Cardiac muscle cell (in vitro differentiated cells and primary cell): ENCODE measurements at places on chromosomes 1 and 21. TPM values are rescaled to one million over a fixed set of nuclear protein-coding genes. Genes with fewer than 3 reads are reported as not detected.

DNA sequence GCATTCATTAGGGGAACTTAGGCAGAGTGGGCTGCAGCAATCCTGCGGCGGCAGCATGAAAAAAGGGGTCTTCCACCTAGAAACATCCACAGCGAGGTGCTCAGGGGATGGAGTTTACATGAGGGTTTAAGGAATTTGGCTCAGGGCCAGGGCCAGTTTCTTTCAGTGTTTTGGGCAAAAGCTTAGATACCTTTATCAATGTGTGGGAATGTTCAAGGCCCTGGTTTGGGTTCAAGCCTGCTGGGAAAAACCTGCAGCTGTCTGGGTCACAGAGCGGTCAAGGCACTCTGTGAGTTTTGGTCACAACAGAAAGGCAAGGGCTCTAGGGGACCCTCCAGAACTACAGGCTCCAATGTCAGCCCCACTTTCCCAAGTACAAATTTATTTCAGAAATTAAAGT lies 230.3 kb downstream of the DISC1 start:
- DNase-seq = no peak

DNA sequence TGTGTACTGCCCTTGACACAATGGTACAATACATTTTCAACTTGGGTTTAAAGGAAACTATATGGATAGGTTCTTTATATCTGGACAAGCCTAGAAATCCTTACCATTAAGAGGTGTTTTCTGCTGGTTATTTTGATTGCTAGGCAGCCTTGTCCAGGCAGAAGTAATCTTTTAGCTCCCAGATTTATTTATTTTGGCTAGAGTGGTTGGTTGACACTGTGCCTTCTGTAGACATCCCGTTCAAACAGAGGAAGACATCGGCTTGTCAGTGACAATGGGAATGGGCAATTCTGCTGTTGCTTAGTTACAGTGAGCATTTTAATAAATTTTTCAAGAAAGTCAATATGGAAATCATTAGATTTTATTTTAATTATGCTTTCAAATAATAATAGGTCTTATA lies 138.8 kb downstream of the VPS13D start:
- DNase-seq = no peak

GRCh38 chr1:176858433-176858916 lies 306.0 kb downstream of the ASTN1 start:
- no peak for DNase-seq

GRCh38 chr1:24567792-24568388 lies 12.0 kb downstream of the NCMAP start:
- DNase-seq = no peak

GRCh38 chr1:160284220-160284781 lies 632 bp downstream of the PEX19 start:
- peak; percentile 87 for DNase-seq

DNA sequence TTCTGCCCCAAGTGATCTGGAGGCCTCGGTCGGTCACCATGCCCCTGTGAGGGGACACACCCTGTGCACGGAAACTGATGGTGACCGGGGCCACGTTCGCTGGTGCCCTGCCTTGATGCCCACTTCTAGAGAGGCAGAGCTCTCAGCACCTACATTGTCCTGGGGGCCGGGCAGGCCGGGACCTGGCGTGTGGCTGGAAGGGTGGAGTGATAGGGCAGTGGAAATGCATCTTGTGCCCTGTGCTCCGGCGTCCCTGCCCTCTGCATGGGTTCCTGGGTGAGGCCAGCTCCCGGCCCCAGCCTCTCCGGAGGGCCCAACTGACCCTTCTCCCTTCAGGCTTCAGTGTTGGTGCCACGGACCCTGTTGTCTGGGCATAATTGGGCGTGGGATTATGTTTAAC lies 11.0 kb upstream of the UMODL1 start:
- DNase-seq = no peak

DNA sequence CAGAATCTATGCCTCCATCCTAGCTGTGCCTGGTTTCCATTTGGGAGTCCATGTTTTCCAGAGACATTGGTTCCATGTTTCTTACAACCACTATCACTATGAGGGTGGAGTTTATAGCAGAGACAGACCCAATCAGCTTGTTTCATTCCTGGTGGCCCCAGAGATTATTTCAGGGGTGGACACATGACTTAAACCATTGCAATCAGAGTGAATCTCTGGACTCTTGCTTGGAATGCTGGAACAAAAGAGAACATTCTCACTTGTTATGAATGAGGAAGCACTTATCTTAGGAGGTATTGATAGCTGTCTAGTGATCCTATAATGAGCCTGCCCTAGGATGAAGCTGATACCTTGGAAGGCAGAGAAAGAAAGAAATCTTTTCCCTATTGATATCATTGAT lies 250.3 kb downstream of the ATG4C start:
- no peak for DNase-seq

DNA sequence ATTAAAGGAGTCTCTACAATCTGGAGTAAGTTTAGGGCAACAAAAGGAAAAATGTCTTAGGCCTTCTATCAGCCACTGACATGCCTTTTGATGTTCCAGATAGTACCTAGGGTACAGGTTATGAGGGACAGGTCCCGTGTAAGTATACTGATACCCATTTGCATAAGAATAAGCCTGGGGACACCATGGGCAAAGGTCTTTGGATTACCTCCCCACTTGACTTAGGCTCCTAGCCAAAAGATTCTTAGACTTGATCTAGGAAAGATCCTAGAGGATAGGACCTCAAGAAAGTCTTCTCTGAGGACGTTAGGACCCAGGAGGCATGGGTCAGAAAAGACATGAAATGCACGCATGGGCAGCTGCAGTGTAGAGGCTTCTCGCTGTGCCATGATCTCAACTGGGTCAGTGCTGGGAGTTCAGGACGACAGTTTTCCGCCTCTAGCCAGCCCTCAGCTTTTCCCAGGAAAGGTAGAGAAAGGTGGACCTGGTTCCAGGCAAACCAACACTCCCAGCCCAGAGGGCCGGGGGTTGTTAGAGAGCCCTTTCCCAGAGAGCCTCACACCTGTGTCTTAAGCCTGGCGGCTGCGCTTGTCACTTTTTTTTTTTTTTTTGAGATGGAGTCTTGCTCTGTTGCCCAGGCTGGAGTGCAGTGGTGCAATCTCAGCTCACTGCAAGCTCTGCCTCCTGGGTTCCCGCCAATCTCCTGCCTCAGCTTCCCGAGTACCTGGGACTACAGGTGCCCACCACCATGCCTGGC lies 26.6 kb downstream of the MSTO1 start:
- no peak for DNase-seq

DNA sequence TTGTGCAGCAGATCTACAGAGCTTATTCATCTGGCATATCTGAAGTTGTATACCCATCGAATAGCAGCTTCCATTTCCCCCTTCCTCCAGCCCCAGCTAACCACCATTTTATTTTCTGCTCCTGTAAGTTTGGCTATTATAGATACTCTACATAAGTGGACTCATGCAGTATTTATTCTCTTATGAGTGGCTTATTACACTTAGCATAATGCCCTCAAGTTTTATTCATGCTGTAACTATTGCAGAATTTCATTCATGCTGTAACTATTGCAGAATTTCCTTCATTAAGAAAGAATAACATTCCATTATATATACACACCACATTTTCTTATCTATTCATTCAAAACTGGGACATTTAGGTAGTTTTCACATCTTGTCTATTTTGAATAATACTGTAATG lies 30.5 kb upstream of the IFI16 start:
- DNase-seq = no peak

GRCh38 chr1:243267914-243268653 lies 12.2 kb downstream of the SDCCAG8 start:
- no peak for DNase-seq

- DNase-seq = no peak
Measured at GRCh38 chr1:235409042-235409820, 42.0 kb downstream of the TBCE start.

DNA sequence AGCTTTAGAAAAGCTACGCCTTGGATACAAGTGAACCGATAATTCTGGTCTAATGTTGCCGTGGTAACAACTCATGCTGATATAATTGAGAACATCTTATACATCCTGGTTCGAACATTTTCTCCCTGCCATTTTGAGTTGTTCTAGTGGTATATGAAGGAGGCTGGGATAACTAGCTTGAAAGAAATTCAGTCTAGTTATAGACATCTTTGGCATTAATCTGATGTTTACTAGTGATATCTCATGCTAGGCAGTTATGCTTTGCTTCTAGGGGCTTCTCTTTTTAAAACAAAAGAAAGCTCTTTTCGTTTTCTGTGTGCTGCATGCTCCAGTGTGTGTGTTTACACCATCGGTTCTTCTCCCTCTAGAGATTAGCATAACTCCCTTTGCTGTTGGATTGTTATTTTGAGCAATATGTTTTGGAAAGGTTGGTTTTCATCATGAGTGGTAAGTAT lies 20.5 kb downstream of the PRKACB start:
- DNase-seq = peak; percentile 43

DNA sequence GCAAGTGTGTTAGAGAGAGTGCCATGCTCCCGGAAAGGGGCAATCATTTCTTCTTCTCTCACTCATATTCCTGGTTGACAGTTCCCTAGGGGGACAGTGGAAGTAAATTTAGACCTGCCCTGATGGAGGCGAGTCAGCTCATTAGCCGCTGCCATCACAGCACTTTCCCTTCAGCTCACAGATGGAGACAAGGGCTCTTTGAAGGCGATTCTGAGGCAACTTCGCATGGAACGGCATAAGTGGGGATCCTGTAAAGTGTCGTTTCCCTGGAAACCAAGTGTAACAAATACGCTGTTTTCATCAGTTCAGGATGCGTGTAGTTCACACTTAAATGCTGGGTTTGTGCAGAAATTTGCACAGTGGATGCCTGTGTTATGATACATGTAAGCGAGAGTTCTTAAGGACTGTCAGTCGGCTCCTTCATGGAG lies 114.5 kb upstream of the TMPRSS15 start:
- DNase-seq = no peak

GRCh38 chr1:193265716-193266115 lies 79.3 kb upstream of the B3GALT2 start:
- DNase-seq = no peak

DNA sequence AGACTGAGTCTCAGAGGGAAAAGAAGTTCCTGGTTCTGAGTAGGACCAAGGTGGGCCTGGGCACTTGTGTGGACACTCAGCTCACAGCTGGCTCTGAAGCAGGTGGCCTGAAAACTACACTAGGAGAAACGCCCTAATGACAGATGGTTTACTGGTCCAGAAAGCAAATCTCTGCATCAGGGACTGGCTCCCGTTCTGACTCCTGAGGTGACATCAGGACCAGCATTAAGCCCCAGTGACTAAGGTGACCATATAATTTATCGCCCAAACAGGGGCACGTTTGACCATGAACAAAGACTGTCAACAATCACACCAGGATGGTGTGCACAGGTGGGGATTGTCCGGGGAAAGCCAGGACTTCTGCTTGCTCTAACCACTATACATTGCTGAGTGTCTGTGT lies 12.2 kb upstream of the CD34 start:
- no peak for DNase-seq

GRCh38 chr1:67019600-67020136 lies 34.3 kb downstream of the SLC35D1 start:
- DNase-seq = peak; percentile 37

DNA sequence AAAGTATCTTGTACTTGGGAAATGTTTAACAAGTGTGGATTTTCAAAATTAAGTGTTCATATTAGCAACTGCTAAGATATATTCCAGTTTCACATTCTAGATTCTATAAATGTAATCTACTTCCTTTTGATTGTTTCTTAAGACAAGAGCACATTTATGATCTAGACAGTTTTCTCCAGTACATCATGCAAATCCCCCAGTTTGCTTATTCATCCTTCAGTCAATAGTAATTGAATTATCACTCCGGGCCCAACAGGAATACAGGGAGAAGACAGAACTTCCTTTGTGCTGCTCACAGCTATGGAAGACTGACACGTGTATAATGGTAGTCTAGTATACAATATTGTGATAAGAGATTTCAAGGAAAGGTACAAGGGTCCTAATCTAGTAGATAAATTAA lies 14.5 kb downstream of the PLA2G4A start:
- no peak for DNase-seq

The GBP3 gene
- total RNA-seq = 0.09 and 0.28 TPM in 2 replicates

The A3GALT2 gene
- total RNA-seq = not detected in 2 replicates

The KLF18 gene
- not detected in 2 replicates for total RNA-seq

The NOL9 gene
- 22.4 and 33.2 TPM in 2 replicates for total RNA-seq

The TCEA3 gene
- total RNA-seq = 150 and 203 TPM in 2 replicates
